GM04503 (cell line): ENCODE measurements at places on chromosomes 2 and 18.
A peak's percentile ranks its signal among the peaks of the same experiment; 100 is the strongest.

DNA sequence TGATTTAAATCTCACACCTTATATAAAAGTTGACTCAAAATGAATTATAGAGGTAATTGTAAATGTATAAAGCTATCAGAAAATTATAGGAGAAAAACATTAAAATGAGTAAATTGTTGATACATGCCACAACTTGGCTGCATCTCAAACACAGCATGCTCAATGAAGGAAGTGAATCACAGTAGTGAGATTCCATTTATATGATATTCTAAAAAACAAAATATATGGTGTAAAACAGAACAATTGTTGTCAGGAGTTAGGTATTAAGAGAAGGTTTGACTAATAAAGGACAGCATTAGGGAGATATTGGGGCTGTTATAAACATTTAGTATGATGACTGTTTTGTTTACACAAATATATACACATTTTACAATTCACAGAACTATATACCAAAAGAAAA is 356.6 kb upstream of the CELF4 start:
- no peak for DNase-seq

- no peak for DNase-seq
These were observed 273.6 kb downstream of the ALPK2 start for GRCh38 chr18:58355243-58355642.

DNA sequence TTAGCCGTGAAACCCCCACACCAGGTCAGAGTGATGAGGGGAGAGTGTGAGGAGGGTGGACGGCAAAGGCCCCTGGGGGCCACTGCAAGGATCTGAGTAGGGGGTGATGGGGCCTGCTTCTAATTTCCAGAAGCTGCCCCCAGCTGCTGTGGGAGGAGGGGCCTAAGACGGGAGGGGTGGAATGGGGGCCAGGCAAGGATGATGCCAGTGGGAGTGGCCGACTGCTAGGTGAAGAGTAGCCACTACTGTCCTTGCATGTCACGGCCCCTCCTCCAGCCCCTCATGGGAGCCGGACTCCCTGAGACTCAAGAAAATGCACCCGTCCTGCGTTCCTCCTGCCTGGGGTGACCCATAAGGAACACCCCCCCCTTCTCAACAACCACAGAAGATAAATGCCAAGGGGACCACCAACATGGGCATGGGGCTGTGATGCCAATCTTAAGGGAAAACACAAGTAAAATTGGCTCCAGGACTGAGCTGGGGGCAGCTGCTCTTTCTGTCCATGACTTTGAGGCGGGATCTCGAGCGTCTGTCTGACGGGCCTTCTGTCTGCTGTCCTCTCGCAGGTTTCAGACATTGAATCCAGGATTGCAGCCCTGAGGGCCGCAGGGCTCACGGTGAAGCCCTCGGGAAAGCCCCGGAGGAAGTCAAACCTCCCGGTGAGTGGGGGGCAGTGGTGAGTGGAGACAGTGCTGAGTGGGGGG is 24.2 kb upstream of the PRLH start:
- DNase-seq: no peak

DNA sequence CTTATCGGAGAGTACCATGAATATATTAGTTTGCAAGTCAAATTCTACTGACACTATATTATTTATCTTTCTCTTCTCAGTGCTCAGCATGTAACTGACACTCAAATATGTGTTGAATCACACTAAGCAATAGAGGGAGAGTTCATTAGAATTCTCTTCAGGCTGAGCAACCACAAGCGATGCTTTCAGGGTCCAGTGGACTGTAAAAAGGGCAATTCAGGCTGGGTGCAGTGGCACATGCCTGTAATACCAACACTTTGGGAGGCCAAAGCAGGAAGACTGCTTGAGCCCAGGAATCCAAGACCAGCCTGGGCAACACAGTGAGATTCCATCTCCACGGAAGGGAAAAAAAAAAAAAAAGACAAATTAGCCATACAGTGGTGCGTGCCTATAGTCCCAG is 16.3 kb downstream of the PDE6D start:
- no peak for DNase-seq

- no peak for DNase-seq
These were observed 7.7 kb downstream of the LOXL3 start for GRCh38 chr2:74546004-74546403.

DNA sequence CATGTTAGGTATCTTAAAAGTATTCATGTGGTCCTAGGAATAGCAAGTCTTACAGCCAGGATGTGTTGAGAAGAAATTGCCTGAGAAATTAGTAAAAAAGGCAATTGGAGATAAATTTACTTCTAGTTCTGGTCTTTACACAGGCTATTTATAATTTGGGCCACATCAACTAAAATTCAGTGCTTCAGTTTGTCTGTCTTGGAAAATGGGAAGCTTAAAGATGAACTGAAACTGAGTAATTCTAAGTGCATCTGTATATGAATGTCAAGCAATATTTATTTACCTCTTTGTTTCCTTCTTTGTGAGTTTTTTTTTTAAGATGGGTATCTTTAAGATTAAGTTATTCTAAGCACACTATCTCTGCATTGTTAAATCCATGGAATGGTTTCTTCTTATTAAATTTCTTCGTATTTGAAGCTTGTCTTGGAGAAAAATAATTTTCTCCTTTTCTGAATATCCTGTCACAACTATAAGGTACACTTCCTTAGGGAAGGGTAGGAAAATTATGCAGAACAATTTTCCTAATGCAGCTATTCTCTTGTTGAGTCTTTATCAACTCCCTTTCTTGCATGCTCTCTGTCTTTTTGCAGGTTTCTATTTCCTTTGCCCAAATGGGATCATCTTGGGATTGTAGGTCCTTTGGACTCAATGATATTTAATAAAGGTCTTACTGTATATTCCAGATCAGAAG is 39.7 kb upstream of the MMADHC start:
- no peak for DNase-seq

GRCh38 chr18:11741505-11742145 is 52.6 kb downstream of the GNAL start:
- no peak for DNase-seq

DNA sequence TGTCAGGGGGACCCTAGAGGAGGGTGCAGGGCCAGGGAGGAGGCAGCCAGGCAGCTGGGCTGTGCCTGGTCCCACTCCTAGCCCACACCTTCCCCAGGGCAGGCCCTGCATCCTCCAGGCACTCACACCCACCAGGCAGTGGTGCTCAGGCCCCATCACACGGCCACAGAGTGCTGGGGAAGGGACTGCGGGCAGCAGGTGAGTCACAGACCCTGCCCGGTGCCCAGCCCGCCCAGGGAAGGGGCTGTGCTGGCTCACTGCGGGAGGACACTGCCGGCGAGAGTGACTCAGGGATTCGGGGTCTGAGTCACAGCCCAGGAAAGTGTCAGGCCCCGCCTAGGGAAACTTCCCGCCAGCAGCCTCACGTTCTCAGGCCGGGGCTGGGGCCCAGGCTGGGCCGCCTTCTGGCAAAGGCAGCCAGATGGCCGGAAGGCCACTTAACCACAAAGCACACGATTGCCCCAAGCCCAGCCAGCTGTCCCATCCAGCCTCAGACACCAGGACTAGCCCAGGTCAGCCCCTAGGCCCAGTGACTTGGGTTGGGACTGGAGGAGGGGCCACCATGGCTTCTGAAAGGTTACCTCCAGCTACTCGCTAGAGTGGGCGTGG is 42.2 kb downstream of the BIN1 start:
- DNase-seq: peak; percentile 84

DNA sequence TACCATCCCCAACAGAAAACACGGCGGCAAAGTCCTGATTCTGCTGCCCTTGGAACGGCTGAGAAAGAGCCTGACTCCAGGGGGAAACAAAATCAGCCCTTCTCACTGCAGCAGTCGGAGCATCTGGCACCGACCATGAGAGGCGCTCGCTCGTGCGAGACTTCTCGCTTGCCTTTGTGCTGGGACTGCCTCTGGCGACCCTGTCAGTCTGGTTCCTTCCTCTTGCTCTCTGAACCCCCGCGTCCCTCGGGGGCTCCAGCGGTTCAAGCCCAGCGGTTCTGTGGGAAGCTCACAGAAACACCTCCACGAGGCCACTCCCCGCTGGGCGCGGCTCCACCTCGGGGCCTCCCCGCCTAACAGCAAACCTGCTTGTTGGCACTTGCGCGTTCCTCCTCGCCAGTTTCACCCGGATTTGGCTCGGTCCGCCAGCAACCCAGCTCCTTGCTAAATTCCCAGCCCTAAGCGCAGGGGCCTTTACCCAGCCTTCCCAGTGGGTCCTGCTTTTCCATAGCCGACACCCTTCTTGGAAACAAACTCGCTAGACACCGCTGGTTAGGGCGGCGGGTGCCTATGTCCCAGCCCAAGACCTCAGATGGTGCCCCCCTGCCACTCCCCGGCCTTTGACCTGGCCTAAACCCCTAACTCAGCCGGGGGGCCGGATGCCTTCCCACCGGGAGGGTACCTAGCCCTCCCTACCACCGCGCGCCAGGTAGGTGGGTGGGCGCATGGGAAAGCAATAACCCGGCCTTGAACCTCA is 2.2 kb downstream of the RND3 start:
- DNase-seq: no peak

GRCh38 chr2:161147856-161148255 is 12.4 kb upstream of the TANK start:
- no peak for DNase-seq

- DNase-seq: no peak
These were observed 162.6 kb downstream of the GFPT1 start for GRCh38 chr2:69224512-69224837.

- DNase-seq: no peak
These were observed 152.9 kb upstream of the SESTD1 start for GRCh38 chr2:179417436-179417949.

- no peak for DNase-seq
These were observed 105.0 kb downstream of the LAMA3 start for GRCh38 chr18:23793985-23794867.

- DNase-seq: no peak
These were observed 151.7 kb downstream of the CTIF start for GRCh38 chr18:48690494-48690893.

- no peak for DNase-seq
These were observed at the start of gene FBXO41 for GRCh38 chr2:73284296-73285158. FBXO41 (minus strand) TSS chr2:73284478; CDS start chr2:73269630, 14,848 bp downstream.

- no peak for DNase-seq
These were observed 26.5 kb downstream of the BCL2 start for GRCh38 chr18:63292831-63293683.

- DNase-seq: no peak
These were observed 332.2 kb upstream of the ST6GAL2 start for GRCh38 chr2:107218208-107218607.

- no peak for DNase-seq
These were observed 10.1 kb downstream of the CYP26B1 start for GRCh38 chr2:72137498-72138010.

DNA sequence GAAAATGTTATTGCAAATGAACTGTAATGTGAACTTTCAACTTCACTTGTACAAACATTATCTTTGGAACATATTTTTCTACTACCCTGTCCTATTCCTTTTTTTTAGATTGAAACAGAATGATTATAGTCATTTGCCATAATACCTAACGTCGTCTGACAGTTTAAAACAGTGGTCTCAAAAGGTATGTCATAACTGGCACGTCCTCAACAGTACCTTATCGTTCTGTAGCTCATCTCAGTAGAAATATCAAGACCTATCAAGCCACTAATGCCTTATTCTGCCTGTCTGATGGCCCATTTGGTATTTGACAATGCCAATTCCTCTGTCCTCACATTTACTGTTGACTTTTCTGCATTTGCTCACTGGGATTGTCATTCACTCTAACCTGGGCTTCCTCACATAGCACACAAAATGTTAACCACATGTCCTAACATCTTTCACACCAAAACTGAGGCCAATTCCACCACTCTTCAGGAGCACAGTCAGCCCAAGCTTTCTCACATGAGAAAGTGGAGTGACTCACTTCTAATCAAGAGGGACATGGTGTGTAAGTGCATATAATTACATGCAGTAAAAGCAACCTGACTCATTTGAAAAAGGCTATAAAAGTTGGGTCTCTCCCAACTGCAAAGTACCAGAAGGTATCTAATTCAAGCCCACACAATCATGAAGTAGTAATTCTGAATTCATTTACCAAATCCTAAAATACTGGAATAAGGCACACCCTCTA is 34.8 kb downstream of the DNER start:
- DNase-seq: no peak

DNA sequence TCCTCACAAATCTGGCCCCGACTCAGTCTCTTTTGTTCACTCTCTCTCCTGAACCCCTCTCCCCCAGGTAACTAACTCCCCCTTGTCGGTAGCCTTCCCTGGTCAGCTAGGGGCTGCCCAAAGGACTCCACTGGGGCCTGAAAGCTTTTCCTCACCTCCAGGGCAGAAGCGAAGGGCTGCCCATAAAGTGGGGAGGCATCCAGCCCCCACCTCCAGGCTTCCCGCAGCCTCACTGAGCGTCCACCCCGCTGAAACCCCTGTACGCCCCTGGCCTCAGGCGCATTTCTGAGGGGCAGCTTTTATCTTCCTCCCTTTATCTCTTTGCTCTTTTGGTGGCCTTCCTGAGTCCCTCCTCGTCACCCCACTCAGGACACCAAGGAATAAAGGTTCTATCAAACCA is 249.3 kb downstream of the CYP26B1 start:
- no peak for DNase-seq

DNA sequence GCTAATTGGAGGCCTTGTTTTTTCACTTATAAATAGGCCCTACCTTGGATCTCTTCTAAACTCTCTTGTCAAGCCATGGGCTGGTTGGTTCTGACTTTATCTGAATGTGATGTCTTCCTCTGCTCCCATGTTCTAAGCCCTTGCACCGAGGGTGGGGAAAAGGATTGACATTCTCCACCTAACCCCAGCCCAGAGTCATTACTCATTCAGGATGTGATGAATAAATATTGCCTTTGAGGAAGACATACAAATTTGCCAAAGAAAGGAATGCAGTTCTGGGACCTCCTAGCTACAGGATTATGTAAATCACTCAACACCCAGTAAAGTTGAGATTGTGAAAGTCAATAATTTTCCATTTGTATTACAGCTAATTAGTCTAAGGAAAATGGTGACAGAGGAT is 142.1 kb upstream of the LYPD6 start:
- no peak for DNase-seq

DNA sequence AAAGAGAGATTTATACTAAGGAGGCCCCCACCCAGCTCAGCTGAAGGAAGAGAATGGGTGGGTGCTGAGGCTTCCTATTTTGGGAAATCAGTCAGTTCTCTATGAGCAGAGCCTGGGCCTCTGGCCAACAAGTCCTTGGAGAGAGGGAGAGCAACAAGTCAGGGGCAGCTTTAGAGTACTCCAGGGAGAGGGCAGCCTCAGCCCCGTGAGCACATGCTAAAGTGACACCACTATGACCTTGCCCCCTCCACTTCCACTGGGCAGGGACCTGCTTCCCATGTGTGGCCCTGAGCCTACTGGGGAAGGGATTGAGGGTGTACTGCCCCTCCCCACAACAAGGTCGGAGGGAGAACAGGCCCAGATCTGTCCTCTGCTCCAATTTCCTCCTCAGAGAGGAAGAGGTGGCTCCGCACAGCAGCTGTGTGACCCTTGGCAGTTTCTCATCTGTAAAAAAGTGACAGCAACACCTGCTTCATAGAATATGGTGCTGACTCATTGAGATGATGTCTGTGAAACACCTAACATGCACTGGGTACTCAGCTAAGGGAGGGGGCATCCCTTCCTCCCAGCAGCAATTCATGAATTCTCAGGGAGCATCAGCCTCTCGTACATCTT is 72.9 kb downstream of the CLHC1 start:
- no peak for DNase-seq
